ENCODE measurements at places on chromosomes 3 and 15. TPM values are rescaled to one million over a fixed set of nuclear protein-coding genes. Genes with fewer than 3 reads are reported as not detected.

- DNase-seq: no peak
Measured at GRCh38 chr15:68403161-68403941, 28.6 kb downstream of the ITGA11 start.

- DNase-seq: no peak
Measured at GRCh38 chr3:2110597-2111117, 12.0 kb downstream of the CNTN4 start.

GRCh38 chr15:50190166-50190570 lies 8.2 kb downstream of the SLC27A2 start:
- DNase-seq: no peak

DNA sequence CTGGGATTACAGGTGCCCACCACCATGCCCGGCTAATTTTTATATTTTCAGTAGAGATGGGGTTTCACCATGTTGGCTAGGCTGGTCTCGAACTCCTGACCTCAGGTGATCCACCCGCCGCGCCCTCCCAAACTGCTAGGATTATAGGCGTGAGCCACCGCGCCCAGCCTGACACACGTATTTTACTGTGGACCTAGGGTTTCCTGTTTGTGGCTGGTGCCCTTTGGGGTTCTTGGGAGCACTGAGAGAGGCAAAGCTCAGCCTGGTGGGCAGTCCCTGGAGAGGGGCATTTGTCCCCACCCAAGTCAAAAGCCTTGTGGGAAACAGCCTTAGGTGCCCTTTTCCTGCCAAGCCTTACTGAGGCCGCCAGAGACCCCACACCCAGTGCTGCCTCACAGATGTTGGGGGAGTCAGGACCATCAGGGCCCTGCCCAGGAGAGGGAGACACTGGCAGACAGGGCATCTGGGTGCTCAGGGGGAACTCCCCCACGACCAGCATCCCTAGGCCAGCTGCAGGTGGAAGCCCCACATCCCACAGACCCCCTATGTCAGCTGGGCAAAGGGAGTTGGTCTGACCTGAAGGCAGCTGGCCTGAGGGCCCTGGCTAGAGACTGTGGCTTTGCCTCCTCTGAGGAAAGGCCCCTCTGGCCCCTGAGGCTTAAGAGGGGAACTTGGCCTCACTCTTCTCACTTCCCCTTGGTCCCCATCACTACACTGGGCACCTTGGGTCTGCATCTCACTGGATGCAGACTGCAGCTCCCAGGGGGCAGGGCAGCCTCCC lies 35.1 kb downstream of the DNAH1 start:
- no peak for DNase-seq

- DNase-seq: peak; percentile 78
Measured at GRCh38 chr15:60326824-60327654, 70.7 kb downstream of the ANXA2 start.

DNA sequence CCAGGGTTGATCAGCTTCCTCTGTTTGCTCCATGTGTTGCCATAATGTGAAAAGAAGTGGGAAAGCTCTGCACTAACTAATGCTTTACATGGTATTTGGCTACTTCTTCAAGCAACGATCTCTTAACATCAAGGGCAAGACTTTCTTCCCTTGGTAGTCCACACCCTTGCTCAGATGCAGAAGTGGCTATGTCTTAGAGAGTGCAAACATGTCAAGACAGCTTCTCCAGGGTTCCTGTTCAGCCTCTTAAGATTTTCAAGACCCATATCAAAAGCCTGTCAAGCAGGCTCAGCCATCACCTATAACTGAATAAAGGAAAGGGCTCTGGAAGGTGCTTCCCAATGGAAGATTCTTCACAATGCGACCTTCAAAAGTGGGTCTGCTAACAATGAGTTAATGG lies 64.8 kb upstream of the CSTA start:
- no peak for DNase-seq

DNA sequence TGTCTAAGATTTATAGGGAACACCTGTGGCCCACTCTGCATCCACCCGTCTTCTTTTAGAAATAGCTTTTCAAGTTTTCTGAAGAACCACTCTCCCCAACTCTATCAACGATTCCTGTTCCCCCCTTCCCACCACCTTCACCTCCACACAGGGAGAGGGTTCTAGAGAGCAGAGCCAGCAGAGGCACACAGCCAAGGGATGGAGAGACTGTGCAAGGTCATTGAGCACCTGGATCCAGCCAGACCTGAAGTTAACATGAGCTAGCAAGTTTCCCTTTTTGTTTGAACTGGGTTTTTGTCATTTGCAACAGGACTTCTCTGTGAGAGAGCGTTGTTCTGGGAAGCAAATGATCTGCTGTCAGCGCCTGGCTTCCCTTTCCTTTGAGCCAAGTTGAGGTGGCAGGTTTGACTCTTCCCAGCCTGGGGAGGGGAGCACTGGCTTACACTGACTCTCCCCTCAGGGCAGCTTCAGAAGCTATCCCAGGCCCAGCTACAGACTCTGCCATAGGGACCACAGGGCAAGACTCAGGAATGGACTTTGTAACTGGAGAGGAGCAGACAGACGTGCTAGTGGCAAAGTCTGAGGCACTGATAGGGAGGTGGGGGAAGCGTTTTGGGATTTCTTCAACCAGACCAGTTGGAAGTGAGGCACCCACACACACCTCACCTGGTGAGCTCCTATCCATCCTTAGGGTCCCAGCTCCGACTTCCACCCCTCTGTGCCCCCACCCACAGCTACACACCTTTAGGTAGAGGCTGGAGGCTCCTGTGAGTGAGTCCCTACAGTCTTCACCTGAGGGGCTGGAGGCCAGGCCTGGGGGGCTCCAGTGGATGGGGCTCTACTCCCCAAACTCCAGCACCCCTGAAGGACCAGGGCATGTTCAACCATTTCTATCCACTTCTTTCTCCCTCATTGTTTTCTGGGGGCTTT lies 19.4 kb upstream of the PLXNA1 start:
- no peak for DNase-seq

- no peak for DNase-seq
Measured at GRCh38 chr15:25090073-25090733, 135.4 kb downstream of the SNRPN start.

DNA sequence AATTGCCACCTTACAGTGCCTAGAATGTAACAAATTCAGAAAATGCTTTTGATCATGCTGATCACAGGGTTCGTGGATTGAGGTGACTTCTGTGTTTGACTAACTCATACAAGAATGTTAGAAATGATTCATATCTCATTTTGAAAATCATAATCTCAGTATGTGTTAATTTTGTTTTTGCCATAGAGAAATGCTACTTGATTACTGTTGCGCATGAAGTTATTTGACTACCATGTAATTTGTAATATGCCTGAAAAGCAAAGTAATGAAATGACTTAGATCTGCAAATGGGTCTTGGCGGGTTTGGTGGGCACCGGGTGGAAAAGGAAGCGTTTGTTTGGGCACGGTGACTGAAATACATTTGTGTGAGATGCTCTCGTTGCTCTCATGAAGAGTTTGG lies 173.6 kb upstream of the BHLHE40 start:
- no peak for DNase-seq

DNA sequence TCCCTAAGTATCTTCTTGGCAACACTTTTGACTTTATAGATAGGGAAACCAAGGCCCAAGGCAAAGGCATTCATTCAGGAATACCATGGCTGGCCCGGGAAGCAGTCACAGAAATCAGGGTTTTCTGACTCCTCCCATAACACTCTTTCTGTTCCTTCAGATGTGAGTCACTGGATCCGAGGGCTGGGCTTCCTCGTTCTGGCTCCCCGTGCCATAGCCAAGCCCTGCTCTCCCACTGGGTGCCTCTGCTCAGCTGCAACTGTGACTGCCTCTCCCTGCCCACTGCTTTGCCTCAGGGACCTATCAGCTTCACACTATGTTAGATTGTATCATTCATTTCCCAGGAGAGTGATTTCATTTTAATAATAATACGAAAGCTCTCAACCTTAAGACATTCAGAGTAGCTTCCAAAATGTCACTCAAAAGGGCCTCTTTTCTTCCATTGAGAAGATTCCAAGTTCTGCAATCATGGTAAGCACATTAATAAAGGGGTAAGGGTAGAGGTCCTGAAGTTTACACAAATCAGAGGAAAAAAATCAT lies 50.2 kb downstream of the GABRB3 start:
- DNase-seq: no peak

DNA sequence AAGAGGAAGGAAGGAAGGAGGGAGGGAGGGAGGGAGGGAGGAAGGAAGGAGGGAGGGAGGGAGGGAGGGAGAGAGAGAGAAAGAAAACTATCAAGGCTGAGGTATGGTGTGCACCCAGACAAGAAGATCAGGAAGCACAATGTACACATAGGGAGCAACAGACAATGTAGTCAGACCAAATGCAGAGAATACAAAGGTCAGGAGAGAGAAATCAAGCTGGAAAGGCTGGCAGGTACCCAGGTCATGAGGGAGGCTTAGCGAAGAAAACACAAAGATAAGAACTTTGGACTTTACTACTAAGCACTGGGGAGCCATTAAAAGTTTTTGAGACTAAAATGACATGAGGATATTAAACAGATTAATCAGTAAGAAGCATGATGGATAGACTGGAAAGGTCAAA lies 176.0 kb upstream of the TMCO5A start:
- DNase-seq: no peak

- peak; percentile 12 for DNase-seq
Measured at GRCh38 chr3:100603469-100603868, 5.9 kb upstream of the ADGRG7 start.

- no peak for DNase-seq
Measured at GRCh38 chr3:55935241-55935640, 448.1 kb upstream of the WNT5A start.

GRCh38 chr3:42164656-42165055 lies 73.5 kb downstream of the TRAK1 start:
- DNase-seq: no peak

DNA sequence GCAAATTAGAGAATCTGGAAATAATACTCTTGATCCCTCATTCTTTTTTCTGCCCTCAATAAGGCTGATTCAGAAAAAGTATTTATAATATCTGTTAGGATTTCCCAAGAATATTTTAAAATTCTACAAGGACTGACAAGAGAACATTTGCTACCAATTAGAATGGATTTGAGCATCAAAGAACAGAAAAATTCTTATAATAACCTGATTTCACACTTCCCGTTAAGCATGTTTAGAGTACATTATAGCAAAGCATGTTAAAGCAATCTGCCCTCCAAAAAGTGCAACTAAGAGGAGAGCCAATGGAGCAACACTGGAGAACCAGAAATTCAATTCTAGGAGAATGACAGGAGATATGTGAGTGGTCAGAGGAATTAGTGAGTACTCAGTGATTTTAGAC lies 57.2 kb downstream of the THBS1 start:
- DNase-seq: no peak

TYRO3 gene
- 131 TPM for polyA plus RNA-seq

HHLA2 gene
- 21.3 TPM for polyA plus RNA-seq

HPS3 gene
- polyA plus RNA-seq: 39.6 TPM

POLQ gene
- polyA plus RNA-seq: 9.7 TPM

KLF15 gene
- polyA plus RNA-seq: 11.3 TPM

FGF12 gene
- polyA plus RNA-seq: 7.0 TPM

All from left kidney (tissue), 8 donors.